ENCODE measurements at places on chromosomes 4 and X.

- DNase-seq = no peak
These were observed 239.0 kb downstream of the PDGFC start for GRCh38 chr4:156732634-156733033.

- DNase-seq = no peak
These were observed 38.5 kb downstream of the TRMT44 start for GRCh38 chr4:8478801-8479744.

DNA sequence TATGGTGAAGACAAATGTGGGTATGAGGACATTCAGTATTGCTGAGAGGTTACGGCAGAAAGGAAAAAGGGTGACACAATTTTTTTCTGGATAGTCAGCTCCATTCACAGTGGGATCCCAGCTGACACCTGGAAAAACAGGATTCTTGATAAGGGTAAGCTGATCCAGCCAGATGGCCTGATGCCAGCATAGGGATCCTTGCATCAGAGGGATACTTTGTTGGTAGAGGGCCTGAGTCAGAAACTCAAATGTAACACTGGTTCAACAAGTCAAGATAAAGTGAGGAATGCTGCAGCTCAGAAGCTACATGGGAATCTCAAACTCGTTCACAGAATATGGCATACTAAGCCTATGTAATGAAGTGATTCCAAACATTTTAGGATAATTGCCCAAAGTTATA is 726.7 kb downstream of the C4orf33 start:
- no peak for DNase-seq

DNA sequence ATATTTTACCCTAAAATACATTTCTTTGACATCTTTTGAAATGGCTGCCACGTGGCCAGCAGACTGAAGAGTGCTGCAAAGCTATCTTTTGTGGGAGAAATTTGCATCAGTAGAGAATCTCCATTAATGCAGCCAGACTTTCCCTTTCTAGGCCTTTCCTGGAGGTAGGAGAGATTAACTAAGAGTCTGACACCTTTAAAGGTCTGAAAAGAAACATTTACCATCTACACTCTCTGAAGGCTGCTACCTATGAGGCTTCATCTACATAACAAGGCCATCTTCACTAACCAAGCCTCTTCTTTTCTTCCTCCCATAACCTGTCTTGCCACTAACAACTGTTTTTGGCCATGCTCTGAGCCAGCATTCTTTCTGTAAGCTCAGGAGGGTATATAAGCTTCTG is 17.8 kb upstream of the SPRY1 start:
- no peak for DNase-seq

GRCh38 chr4:21953653-21954052 is 5.1 kb upstream of the KCNIP4 start:
- no peak for DNase-seq

DNA sequence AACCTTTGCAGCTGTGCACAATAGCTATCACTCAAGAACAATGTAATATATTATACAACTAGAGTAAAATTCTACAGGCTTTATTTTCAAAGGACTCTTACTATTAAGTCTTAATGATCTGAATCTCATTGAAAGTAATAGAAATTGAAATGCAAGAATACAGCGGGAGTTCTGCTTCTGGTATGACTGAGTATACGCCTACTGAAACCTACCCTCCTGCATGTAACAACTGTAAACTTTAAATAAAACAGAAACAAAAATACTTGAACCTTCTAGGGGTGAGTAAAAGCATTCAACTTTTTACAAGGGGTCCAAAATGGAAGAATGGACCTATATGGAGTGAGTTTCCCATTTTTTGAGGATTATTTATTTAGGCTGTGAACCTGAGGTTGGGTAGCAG is 13.5 kb downstream of the DCHS2 start:
- no peak for DNase-seq

- no peak for DNase-seq
These were observed 496.6 kb downstream of the STIM2 start for GRCh38 chr4:27357283-27357682.

- DNase-seq = no peak
These were observed 738 bp upstream of the TSPAN5 start for GRCh38 chr4:98659106-98659592.

GRCh38 chr4:31411565-31411964 is 691.4 kb downstream of the PCDH7 start:
- DNase-seq = no peak

GRCh38 chrX:107706309-107706708 is 69.3 kb downstream of the TSC22D3 start:
- DNase-seq = no peak

- no peak for DNase-seq
These were observed 28.8 kb downstream of the ELF4 start for GRCh38 chrX:130081421-130082045.

DNA sequence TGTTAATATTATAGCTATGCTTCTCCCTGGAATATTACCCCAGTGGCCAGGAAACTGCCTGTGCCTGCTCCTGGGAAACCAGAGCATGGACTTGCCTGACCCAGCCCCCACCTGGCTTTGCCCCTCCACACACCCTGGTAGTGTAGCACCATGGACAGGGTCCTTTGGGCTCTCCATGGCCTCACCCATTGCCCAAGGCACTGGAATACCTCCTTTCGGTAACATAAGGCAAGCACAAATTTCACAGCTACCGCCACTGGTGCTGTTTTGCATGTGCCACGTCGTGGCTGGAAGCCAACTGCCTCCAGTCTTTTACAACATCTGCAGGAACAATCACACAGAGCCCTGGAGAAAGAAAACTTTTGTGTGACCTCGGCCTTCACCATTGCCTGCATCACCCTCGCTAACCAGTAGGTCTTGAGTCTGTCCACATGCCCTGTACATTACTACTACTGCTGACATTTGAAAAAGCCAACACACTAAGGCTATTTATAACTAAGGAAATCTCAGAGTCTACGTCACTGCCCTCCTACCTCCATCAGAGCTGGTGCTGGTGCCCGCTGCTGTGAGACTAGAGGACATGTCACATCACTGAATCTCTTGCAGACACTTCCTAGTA is 47.7 kb downstream of the HPGD start:
- DNase-seq = no peak

DNA sequence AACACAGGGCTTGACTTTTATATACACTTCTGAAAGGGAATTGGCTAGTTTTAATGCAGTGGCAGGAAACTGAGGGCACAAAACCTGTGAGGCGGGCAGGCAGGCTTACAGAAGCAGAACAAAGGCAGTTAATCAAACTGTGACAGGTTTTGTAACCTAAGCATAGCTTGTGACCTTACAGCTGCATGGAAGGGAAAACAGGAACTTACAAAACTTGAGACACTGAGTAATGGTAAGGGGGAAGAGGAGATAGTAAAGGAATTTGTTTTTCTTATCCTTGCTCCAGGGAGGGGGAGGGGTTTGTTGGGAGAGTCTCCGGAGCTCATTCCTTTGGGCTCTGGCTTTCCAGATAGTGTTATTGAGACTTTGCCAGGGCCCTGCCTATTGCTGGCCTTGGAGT is 55.6 kb downstream of the SLITRK4 start:
- DNase-seq = no peak

DNA sequence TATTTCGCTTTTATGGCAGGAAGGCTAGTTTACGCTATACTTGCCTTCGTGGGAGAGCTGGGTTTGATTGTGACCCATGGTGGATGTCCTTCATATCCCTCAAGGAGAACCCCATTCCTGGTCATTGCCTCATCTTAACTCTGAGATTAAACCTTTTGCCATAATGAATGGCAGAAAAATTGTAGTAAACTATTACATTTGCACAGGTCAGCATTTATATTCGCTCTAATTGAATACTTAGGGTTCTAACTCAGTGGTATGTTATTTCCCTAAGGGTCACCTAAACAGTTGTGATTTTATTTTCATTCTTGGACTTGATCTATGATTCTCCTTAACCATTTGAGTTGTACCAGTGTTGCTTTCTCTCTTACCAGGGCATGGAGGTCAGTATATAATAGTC is 13.4 kb downstream of the PDK3 start:
- no peak for DNase-seq

- DNase-seq = no peak
These were observed 159.7 kb downstream of the VSIG4 start for GRCh38 chrX:65879977-65880799.

GRCh38 chr4:133565379-133565778 is 416.3 kb downstream of the PCDH10 start:
- no peak for DNase-seq

DNA sequence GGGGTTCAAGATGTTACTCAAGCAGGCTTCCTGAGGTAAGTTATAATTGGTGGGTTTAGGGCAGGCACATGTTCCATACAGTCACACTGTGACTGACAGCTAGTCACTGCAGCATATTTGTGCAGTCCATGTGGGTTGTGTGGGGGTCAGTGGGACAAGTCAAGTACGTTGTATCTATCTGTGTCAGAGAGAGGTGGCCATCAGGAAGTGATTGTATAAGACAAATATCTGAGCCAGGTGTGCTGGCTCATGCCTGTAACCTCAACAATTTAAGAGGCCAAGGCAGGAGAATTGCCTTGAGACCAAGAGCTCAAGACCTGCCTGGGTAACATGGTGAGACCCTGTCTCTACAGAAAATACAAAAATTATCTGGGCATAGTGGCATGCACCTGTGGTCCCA is 509.3 kb downstream of the CENPC start:
- DNase-seq = no peak

Data from activated effector memory CD4-positive, alpha-beta T cell treated with Interleukin-2 at 50 U/mL for 16 hours (primary cell).